Caki2 (cell line): ENCODE measurements at places on chromosomes 2 and 18. TPM values are rescaled to one million over a fixed set of nuclear protein-coding genes. Genes with fewer than 3 reads are reported as not detected.
A peak's percentile ranks its signal among the peaks of the same experiment; 100 is the strongest.

Gene MC4R
- not detected in 2 replicates for total RNA-seq

DNA sequence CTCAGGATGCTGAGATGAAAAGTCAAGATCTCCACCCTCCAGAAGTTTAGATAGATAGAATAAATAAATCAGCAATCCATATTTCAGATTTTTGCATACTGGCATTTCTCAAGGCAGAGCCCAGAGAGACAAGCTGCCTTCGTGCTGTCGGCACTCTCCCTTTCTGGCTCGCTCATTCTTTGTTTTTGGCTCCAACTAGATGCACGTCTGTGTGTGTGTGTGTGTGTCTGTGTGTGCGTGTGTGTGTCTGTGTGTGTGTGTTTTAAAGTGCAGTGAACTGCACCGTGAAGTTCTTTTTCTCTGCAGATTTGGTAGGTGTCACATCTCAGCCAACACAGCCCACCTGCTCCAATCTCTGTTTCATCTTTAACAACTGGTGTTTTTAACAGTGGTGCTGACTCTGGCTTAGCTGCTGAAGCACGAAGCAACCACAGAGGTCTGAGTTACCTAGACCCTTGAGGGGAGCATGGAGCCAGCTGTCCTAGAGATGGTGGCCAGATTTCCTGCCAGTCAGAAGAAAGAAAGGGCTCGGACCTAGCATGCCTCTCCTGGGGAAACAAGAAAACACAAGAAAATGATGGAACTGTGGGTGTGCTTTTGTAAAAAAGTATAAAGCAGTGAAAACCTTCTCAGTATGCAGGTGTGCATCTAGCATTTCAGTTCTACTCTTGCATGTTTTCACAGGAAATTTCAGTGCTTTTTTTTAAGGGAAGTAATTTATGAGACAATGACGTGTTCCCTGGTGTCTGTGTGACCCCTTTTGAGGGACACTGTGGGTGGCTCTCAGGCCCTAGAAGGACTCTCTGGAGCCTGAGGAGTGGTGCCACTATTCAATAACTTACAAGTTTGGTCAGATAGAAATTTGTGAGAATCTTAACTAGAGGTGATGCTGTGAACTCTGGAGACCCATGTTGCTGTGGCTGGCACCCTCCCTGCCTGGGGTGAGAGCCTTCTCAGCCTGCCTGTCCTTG, 364.3 kb downstream of the RNF144A start:
- no peak for DNase-seq

DNA sequence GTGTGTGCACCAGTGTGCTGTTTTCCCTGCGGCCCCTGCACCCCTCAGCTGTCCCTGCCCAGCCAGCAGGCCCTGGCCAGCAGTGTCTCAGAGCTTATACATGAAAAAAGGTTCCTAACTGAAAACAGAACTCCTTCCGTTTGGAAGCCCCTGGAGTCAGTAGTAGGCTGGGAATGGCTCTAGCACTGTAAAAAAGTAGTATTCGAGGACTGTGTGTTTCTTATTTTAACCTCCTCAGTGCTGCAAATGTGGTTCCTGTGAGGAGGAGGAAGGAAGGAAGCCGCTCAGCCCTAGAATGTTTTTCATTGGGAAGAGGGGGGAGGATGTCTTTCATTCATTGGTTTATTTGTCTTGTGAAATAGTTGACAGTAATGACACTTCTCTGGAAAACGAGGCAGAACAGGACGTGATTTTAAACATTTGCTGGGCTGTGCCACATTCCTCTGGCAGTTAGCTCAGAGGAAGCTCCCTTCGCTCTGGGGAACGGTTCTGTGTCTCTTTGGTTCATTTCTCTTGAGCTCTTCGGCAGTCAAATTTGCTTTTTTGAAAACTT, 103.5 kb downstream of the SPTBN1 start:
- peak; percentile 92 for DNase-seq

GRCh38 chr18:4547126-4547525, 92.0 kb upstream of the DLGAP1 start:
- no peak for DNase-seq

Gene ZNF892
- 1.4 and 3.2 TPM in 2 replicates for total RNA-seq

Gene MROH2A
- not detected in 2 replicates for total RNA-seq

DNA sequence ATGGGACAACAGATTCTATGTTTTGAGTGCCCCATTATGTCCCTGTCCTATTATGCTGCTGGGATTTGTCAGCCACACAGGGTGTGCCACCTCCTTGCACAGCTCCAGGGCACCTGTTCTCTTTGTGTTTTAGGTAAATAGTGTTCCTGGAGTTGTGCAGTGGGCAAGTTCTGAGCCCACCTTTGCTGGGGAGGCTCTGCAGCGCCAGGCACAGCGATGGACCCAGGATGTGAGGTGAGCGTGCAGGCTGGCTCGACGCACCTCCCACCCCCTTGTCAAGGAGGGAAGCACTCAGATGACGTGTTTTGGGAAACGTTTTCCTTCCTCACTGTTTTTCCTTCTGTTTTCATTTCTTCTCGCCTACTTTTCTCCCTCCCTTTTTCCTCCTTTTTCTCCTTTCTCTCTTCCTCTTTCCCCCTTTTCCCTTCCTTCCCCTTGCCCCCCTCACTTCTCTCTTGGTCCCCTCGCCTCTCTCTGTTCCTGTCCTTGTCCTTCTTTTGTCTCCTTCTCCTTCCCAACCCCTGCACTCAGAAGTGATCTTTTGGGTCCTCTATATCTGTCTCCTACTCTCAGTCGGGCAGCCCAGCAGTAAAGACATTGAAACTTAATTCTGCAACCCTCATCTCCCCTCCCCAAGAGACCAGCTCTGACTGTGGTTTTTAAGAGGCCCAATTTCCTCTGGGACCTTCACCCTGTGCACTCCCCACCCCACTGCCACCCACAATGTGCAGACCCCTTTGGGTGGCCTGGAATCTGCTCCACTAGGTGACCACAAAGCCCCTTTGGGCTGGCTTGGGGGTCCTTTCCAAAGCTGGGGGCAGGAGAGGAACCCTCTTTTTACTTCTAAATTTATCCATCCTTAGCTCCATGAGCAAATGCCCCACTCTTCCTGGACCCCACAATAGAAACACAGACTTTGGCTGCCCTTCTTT, 104.0 kb downstream of the MCFD2 start:
- no peak for DNase-seq

Gene TMBIM1
- total RNA-seq, result 159 and 177 TPM in 2 replicates
